ENCODE measurements at places on chromosomes 5 and 9.

DNA sequence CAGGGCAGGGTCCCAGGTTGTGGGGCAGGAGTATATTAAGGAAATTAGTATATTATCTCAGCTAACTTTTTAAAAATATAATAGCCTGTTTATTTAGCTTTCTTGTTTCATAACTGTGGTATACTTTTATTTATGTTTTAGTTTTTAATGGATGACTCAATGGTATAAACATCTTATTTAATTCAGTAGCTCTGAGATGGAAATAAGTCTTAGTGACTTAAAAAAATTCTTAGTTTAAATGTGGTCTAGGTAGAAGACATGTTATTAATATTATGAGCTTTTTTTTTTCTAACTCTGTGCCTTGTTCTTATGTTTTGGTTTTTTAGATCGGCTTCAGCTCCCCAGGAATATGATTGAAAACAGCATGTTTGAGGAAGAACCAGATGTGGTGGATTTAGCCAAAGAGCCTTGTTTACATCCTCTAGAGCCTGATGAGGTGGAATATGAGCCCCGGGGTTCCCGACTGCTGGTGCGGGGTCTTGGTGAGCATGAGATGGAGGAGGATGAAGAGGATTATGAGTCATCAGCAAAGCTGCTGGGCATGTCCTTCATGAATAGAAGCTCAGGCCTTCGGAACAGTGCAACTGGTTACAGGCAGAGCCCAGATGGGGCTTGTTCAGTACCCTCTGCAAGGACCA is 43.1 kb downstream of the LNPEP start:
- no peak for DNase-seq

GRCh38 chr5:108167174-108167573 is 214.7 kb downstream of the FBXL17 start:
- no peak for DNase-seq

DNA sequence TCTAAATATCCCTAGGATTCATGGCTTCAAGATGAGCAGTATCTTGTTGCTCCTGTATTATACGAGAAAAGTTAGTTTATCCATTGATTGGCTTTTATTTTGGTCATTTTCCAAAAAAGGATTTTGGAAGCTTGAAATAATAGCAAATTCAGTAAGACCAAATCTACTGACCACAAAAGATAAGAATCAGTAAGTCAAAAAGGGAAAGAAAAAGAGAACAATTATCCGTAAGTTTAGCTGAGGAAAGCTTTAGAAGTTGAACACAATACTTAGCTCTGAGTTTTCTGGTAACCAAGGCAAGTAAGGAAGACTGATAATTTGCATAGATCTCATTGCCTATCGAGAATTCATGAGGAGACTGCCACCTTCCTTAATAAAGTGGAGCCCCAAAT is 9.1 kb downstream of the TGFBR1 start:
- DNase-seq = no peak

GRCh38 chr9:124149992-124150391 is 107.8 kb upstream of the NEK6 start:
- DNase-seq = no peak

GRCh38 chr5:111201705-111202104 is 22.5 kb upstream of the CAMK4 start:
- no peak for DNase-seq

DNA sequence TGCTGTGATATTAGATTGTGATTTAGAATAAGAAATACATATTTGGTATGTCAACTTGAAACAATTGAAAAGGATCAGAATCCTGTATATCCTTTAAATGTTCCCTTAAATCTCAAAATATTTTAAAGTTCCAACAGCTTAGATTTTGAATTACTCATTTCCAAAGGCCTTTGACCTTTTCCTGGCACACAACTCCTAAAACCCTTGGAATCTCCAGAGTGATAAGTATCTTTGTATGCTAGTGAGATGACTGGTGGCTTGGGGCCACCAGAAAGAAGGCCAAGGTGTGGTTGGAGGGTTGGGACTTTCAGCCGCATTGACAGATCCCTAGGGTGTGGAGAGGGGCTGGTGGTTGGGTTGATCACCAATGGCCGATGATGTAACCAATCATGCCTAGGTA is 104.7 kb downstream of the YIPF5 start:
- no peak for DNase-seq

DNA sequence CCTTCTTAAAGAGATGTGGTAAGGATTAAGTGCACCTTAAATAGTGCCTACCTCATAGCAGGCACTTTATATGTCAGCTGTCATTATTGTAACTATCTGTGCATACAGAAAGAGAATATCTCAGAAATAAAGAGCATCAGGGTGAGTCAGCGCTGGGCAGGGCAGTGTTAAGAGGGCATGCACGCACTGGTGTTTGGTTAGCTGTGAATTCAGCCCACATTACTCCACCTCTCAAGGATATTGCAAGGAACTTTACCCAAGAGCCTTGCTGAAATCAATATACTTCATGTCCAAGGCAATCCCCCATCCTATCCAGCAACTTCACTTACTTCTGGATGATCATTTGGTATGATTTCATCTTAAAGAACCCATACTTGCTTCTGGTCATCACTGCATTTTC is 300.9 kb downstream of the NTRK2 start:
- DNase-seq = no peak

GRCh38 chr5:58770136-58770535 is 187.3 kb downstream of the RAB3C start:
- no peak for DNase-seq
